Fibroblast of villous mesenchyme (primary cell): ENCODE measurements at places on chromosomes 1 and 21. TPM values are rescaled to one million over a fixed set of nuclear protein-coding genes. Genes with fewer than 3 reads are reported as not detected.

PGLYRP4 gene
- not detected in 2 replicates for total RNA-seq

SYTL1 gene
- under 0.01 and 0.32 TPM in 2 replicates for total RNA-seq

WNT3A gene
- not detected in 2 replicates for total RNA-seq

NPPA gene
- 0.32 TPM in 1 of 2 replicates, not detected in the other for total RNA-seq
